Uterus (tissue), 4 donors: ENCODE measurements at places on chromosomes 12 and 14. TPM values are rescaled to one million over a fixed set of nuclear protein-coding genes. Genes with fewer than 3 reads are reported as not detected.

DNA sequence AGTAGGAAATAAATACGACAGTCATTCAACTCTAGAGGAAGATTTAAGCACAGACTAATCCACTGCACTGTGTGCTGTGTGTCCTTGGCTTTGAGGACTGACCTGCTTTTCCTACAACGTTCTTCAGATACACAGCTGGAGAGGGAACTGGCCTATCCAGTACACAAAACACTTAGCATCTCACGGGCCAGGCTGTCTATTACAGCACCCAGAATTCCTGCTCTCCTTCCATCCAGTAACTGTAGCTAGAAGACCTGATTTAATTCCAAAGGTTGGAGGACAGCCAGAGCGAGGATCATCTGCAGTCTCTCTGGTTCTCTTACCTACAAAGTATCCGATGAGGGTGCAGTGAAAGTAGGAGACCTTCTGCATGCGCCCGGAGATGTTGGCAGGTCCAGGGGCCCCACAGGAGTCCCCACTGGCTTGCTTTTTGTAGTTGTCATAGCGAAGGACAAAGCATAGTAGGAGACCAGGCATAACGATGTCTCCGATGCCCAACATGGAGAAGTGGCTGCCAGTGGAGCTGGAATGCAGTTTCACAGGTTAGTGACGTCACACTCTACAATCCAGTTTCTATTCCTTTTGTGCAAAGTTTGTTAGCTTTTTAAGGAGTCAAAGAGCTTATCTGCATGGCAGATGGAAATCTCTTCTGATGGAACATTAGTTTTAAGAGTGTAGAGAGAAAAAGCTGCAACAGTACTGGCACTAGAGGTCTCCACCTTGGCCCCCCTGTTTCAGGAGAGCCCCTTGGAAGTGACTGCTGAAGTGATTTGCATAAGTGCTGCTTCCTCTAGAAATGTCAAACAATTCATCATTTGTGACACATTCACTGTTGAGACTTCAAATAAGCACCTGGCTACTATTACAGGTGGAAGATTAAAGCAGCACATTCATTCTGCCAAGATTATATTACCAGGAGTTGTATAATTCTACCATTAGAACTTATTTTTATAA lies 41.7 kb downstream of the ACADS start:
- H3K4me1 ChIP-seq: no peaks in the 10 kb centered on the region
- no peak overlapping the region for H3K27ac ChIP-seq
- H3K4me3 ChIP-seq: no peak overlapping the region

- H3K4me1 ChIP-seq: no peaks in the 10 kb centered on the region
- H3K36me3 ChIP-seq: no peaks in the 10 kb centered on the region
- H3K27me3 ChIP-seq: no peaks in the 10 kb centered on the region
- H3K4me3 ChIP-seq: no peak overlapping the region
- no peak overlapping the region for H3K27ac ChIP-seq
- no peak for DNase-seq
Measured at GRCh38 chr12:74321381-74321780, 216.3 kb upstream of the ATXN7L3B start.

DNA sequence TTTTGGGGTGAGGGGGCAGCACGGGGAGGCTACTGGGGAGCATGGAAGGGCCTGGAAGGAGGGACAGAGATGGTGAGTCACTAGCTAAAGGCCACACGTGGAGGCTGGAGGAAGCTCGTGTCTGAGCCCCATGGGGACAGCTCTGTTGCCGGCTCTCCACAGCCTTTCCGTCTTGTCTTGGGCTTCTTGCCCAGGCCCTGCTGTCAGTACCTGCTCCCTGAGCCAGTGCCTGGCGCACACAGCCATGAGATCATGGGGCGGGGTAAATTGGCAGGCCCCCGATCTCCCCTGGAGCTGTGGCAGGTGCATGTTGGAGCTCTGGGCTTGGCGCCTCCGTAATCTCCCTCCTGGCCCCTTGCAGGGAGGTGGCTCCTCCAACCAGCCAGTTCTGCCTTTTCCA lies 16.1 kb upstream of the KRT80 start:
- H3K36me3 ChIP-seq: no peaks in the 10 kb centered on the region
- no peak for DNase-seq
- H3K4me1 ChIP-seq: peaks cover 6% of the 10 kb centered on the region
- no peak overlapping the region for H3K4me3 ChIP-seq
- H3K27ac ChIP-seq: no peak overlapping the region
- no peaks in the 10 kb centered on the region for H3K27me3 ChIP-seq

DNA sequence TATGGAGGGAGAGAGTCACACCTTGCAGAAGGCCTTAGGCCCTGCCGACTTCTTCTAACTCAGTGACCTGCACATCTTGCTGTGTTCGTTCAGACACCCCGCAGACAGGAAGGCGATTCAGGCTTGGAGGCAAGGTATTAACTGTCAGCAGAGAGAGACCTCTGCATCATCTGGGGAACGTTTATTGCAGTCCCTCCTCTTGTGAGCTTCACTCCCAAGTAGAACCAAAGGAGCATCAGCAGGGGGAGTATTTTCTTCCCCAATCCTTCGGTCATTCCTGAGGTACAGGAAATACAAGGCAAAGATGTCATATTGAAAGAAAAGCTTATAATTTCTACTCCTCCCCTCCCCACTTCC lies 217.9 kb downstream of the CRADD start:
- no peaks in the 10 kb centered on the region for H3K36me3 ChIP-seq
- H3K27me3 ChIP-seq: no peaks in the 10 kb centered on the region
- peak overlapping the region; percentile 74 for H3K27ac ChIP-seq

DNA sequence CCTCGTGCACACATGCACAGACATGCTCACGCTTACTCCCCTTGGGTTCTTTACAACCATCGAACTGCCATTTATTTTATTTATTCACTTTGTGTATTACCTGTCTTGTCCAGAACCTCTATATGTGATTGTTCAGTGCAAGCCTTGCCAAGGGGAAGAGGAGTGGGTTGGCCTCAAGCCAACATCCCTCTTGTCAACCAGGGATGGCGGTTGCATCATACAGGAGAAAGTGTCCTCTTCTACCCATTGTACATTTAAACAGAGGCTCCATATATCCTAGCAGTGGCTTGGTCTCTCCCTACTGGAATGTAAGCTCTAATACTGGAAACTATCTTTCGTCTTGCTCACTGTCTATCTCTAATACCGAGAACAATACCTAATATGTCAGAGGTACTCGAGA lies 108.4 kb downstream of the C12orf42 start:
- H3K27me3 ChIP-seq: no peaks in the 10 kb centered on the region
- no peak for DNase-seq
- H3K27ac ChIP-seq: no peak overlapping the region

DNA sequence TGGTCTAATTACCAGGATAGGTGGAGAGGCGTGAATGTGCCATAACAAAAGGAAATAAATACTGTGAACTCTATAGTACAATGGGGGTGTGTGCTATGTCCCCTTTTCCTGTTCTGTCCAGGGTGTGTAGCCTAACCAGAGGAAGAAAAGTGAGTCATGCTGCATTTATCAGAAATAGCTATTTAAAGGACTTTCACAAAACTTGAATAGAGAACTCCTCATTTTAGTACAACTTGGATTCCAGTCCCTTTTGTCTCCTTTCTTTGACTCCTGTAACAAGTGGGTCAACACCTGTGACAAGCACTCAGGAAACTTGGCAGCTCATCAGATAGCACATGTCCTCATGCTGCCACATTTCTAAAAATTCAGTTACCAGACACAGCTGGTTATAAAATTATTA lies 123.4 kb downstream of the CCDC91 start:
- DNase-seq: no peak
- H3K27ac ChIP-seq: no peak overlapping the region
- no peaks in the 10 kb centered on the region for H3K36me3 ChIP-seq
- no peak overlapping the region for H3K4me3 ChIP-seq
- H3K27me3 ChIP-seq: no peaks in the 10 kb centered on the region

- H3K27me3 ChIP-seq: no peaks in the 10 kb centered on the region
- no peak overlapping the region for H3K4me3 ChIP-seq
- H3K36me3 ChIP-seq: no peaks in the 10 kb centered on the region
Measured at GRCh38 chr12:56713345-56713744, 11.8 kb downstream of the NACA start.

DNA sequence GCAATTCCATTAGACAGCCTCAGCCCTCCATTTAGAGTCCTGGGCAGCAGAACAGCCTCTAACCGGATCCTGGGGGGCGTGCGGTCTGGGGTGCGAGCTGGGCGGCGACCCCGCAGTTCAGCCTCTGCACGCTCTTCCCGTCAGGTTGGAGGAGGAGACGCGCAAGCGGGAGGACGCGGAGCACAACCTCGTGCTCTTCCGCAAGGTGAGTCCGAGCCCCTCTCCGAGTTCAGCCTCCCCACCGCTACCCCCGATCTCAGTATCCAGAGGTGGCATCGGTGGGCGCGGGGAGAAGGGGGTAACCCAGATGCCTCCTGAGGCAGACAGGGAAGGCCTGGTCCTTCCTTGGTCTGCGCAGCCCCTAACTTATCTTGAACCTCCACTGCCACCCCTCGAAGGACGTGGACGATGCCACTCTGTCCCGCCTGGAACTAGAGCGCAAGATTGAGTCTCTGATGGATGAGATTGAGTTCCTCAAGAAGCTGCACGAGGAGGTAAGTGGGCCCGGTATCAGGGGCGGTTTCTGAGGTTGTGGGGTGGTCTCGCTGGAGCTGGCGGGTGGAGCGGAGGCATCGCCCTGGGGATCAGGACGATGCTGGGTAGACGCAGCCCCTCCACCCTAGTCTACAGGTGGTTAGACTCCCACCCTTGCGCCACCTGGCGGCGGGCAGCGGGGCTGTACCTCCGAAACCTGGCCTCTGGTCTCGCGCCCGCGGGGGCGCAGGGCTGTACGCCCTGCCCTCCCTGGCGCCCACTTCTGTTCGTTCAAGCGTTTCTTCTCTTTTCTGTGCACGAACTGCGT lies 1.3 kb downstream of the PRPH start:
- DNase-seq: no peak
- H3K36me3 ChIP-seq: no peaks in the 10 kb centered on the region
- no peak overlapping the region for H3K4me3 ChIP-seq
- no peaks in the 10 kb centered on the region for H3K4me1 ChIP-seq
- H3K27ac ChIP-seq: no peak overlapping the region

DNA sequence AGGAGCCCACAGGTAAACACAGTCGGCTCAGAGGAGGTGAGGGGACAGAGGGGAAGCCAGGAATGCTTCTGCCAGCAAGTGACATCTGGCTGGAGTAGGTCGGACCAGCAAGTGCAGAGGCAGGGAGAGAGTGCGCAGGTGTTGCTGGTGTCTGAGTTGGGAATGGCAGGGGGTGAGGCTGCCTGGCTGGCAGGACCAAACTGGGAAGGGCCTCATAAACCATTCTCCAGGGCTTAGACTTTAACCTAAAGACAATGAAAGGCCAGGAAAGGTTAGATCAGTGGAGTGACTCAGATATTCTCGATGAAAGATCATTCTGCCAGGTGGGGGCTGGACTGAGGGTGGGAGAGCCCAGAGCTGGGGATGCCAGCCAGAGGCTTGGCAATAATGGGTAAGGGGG lies 66.4 kb downstream of the ITPK1 start:
- DNase-seq: no peak
- no peak overlapping the region for H3K4me3 ChIP-seq
- no peaks in the 10 kb centered on the region for H3K27me3 ChIP-seq
- peak overlapping the region; percentile 32 for H3K27ac ChIP-seq

GRCh38 chr12:31597066-31597465 lies 6.1 kb upstream of the DENND5B start:
- H3K27me3 ChIP-seq: no peaks in the 10 kb centered on the region
- H3K4me3 ChIP-seq: no peak overlapping the region

GRCh38 chr14:91245029-91245428 lies 525 bp upstream of the GPR68 start:
- H3K4me3 ChIP-seq: no peak overlapping the region
- no peak overlapping the region for H3K27ac ChIP-seq
- no peaks in the 10 kb centered on the region for H3K4me1 ChIP-seq

DNA sequence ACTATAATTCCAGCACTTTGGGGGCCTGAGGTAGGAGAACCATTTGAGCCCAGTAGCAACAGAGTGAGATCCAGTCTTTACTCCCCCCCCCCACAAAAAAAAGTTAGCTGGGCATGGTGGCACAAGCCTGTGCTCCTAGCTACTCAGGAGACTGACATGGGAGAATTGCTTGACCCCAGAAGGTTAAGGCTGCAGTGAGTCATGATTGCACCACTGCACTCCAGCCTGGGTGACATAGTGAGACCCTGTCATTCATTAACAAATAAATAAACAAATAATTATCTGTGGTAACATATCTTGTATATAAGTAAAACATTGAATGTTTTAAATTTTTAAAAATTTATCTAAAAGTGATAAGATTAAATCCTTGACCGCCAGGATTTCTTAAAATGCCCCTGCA lies 4.8 kb downstream of the ENTPD5 start:
- no peaks in the 10 kb centered on the region for H3K4me1 ChIP-seq
- H3K27me3 ChIP-seq: no peaks in the 10 kb centered on the region
- DNase-seq: no peak
- H3K27ac ChIP-seq: no peak overlapping the region
- H3K4me3 ChIP-seq: no peak overlapping the region

DNA sequence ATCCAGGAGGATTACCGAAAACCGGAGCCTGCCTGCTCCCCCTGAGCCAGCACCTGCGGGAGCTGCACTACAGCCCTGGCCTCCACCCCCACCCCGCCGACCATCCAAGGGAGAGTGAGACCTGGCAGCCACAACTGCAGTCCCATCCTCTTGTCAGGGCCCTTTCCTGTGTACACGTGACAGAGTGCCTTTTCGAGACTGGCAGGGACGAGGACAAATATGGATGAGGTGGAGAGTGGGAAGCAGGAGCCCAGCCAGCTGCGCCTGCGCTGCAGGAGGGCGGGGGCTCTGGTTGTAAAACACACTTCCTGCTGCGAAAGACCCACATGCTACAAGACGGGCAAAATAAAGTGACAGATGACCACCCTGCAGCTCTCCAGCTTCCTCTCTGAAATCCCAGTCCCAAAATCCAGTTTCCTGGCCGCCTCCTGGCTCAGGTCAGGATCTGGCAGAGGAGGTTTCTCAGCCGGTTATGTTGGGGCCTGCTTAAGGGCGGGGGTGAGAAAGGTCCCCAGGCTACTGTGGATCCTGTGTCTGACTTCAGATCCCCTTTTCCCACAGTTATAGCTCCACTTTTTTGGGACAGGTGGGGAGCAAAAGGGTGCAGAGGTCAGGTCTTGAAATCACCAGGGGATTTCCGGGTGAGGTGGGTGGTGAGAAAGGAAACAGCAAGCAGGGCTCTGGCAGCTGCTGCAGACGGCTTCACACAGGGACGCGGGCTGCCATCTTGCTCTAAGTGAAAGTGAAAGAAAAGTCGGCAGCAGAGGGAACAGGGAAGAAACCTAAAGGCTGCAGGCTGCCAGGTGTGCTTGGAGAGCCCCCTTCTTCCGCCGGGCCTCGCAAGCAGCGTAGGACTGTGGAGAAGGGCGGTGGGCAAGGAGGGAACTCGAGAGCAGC lies at the start of gene TAPBPL:
TSS of gene TAPBPL (plus strand) at position 695 of the 897 bp plus-strand sequence. CDS start 207 bp downstream, outside the sequence.
- H3K36me3 ChIP-seq: no peaks in the 10 kb centered on the region
- H3K27ac ChIP-seq: peak within 1 kb of the TSS; percentile 98
- peaks cover 15% of the 10 kb centered on the region for H3K4me1 ChIP-seq
- H3K27me3 ChIP-seq: no peaks in the 10 kb centered on the region
- peak; percentile 82 for DNase-seq

- peaks cover 30% of the 10 kb centered on the region for H3K4me1 ChIP-seq
- H3K36me3 ChIP-seq: no peaks in the 10 kb centered on the region
- H3K4me3 ChIP-seq: no peak overlapping the region
- H3K27me3 ChIP-seq: peaks cover 24% of the 10 kb centered on the region
- no peak overlapping the region for H3K27ac ChIP-seq
Measured at GRCh38 chr14:99268810-99269707, 2.9 kb downstream of the BCL11B start.

TMPRSS12 gene
- total RNA-seq: not detected

KRT6B gene
- not detected for total RNA-seq

CCDC177 gene
- total RNA-seq: not detected

PRIMA1 gene
- total RNA-seq: 4.6 TPM

BDKRB2 gene
- 4.4 TPM for total RNA-seq

DLGAP5 gene
- total RNA-seq: not detected
